ENCODE measurements at places on chromosomes 1 and 21.

DNA sequence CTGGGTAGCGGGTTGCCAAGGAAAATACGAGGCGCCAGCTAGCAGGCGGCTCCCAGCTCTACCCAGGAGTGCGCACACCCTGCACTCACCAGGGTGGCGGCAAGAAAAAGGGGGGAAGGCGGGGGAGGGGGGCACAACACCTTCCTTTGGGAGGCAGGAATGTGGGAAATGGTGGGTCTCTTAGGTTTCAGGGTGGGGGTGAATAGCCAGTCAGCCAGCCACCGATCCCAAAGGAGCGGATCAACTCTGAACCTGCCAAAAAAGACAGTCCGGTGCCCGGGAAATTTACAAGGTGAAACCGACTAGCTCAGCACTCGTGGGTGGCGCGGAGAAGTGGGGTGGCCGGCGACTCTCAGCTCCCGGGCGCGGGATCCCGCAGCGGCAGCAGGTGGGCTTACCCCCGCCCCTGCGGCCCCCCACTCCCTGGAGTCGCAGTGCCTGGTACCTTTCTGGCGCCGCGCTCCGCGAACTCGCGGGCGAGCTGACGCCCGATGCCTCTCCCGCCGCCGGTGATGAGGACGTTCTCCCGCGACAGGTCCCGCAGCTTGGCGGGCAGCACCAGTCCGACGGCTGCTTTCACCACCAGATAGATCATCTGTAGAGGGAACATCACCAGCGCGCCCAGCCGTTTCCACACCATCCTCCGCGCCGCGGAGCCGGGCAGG, 1.2 kb downstream of the DHRS3 start:
- peak; percentile 64 for DNase-seq

- DNase-seq, result no peak
Measured at GRCh38 chr1:101697072-101697471, 299.7 kb downstream of the OLFM3 start.

GRCh38 chr1:225881081-225881958, 860 bp downstream of the TMEM63A start:
- peak; percentile 89 for DNase-seq

DNA sequence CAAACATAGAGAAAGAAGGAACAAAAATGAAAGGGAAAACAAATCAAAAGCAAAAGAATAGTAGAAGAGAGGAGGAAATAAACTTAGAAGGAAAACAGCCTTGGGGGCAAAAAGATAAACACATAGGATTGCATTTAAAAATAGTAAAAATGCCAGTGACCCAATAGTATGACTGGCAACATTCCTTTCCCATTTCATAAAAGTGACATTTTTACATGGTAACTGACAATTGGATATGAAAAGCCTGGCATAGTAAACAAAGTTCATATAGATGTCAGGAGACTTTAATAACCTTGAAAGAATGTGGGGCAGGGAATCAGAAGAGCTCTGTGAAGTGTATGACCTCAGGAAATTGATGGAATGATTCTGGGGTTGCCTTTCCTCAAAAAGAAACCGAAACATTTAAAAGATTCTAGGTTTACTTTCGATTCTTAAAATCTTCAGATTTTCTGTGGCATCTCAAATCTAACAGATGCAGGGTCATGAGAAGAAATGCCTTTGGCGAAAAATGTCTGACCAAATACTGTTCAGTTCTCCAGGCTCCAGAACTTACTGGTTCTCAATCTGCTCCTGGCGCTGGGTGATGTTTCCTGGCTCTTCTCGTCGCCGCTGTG, 33.7 kb downstream of the SPTA1 start:
- no peak for DNase-seq

DNA sequence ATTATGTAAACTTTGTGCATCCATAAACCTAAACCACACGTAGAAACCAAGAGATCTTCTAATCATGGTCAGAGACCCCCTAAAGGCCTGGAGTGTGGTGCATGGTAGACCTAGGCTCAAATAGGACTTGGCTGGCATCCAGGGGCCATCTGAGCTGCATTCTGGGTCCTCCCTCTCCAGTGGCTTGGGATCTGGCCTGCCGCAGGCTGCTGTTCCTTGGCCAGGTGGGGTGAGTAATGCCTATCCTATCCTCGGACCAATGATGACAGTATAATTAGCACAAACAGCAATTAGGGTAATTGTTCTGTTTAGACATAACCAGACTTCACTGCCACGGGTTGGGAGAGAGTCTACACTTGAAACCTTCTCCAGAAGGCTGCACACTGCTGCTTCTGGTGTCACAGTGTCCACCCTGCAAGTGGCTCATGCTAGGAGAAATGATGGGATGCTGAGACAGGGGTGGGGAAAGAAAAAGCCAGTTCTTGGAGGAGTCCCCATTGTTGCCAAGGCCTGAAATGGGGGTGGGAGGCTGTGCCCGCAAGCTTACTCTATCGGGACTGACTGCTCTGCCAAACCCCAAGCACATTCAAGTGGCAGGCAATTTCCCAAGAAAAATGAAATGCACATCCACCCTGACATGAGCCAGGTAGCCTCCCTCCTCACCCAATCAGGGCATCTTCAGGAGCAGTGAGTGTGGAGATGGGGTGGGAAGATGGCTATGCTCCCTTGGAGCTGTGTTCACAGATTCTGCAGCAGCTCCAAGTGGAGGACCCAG, 12.5 kb upstream of the PKP1 start:
- DNase-seq, result no peak

DNA sequence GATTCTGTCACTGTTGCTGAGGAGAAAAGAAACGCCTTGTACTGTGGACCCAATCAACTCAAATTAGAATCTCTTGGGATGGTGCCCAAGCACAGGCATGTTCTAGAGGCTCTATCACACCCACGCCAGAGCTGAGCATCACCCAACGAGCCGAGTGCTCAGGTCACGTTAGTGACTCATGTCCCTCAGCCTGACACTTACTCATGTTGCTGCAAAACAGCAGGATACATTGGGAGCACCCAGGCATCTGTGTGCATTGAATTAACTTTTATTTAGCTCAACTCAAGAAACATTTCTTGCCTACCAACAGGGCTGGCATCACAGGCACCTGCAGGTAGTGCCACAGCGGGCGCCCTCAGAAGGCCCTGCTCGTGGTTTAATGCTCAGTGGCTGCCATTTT, 149.8 kb downstream of the ETS2 start:
- DNase-seq, result peak; percentile 92

- DNase-seq, result no peak
Measured at GRCh38 chr1:41462680-41463004, 21.8 kb downstream of the EDN2 start.

GRCh38 chr21:15430577-15430976, 299.2 kb upstream of the USP25 start:
- no peak for DNase-seq

- no peak for DNase-seq
Measured at GRCh38 chr1:41842326-41842725, 76.4 kb downstream of the HIVEP3 start.

DNA sequence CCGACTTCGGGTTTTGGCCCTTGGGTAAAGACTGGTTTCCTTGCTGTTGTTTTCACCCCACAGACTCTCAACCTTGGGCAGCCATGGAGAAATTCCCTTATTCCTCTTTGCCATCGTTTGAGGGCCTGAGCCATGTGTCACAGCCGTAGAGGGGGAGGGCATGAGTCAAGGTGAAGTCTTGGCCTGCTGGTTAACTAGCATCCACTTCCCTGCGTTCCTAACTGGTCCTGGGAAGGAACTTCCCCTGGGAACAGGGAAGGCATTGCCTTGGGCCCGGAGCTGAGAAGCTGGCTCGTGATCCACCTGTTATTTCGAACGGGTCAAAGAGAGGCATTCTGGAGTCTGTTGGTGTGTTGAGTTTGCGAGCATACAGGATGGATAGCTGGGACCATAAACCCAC, 464.9 kb downstream of the CAMTA1 start:
- DNase-seq, result no peak

DNA sequence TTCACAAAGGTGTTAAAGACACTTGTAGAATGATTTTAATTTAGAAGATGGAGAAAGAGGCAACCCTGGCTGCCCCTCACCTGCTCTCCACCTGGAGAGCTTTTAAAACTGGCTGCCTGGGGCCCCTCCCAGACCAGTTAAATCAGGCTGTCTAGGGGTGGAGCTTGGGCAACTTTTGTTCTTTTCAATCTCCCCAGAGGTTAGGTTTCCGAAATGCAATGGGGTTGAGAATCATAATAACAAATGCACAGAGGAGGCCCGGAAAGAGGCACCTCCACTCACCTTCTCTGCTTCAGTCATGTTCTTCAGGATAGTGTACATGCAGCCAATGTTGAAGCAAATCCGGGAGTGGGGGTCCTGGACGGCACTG, 400 bp downstream of the NCF2 start:
- DNase-seq, result no peak

All from small intestine (tissue), 16 donors.